ENCODE measurements at places on chromosomes 12 and 14.

GRCh38 chr14:101313268-101313667 is 248.0 kb upstream of the DIO3 start:
- no peak for DNase-seq

- DNase-seq, result no peak
Observed at GRCh38 chr12:114347861-114348260, 58.1 kb downstream of the TBX5 start.

GRCh38 chr14:20204721-20205120 is 14.0 kb downstream of the OR11G2 start:
- no peak for DNase-seq

GRCh38 chr14:66680216-66680615 is 172.3 kb downstream of the GPHN start:
- no peak for DNase-seq

GRCh38 chr14:68644101-68644500 is 148.8 kb downstream of the ZFP36L1 start:
- DNase-seq, result no peak
